Left renal pelvis (tissue), 4 donors: ENCODE measurements at places on chromosomes 5 and 9.

DNA sequence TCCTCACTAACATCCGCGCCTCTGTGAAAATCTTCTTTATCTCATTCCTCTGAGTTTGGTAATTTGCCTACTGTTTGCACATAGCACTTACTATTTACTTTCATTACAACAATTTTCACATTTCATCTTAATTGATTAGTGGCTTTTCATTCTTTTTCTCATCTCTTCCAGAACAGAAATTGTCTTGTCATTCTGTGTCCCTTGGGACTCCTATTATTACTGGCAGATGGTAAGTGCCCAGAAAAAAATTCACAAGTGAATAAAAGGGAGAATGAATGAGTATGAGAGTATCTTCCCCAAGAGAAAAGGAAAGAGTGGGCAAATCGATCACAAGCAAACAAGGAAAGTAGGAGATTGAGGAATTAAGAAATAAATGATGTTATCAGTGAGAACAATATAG is 876.1 kb downstream of the TLE4 start:
- no peak for DNase-seq

DNA sequence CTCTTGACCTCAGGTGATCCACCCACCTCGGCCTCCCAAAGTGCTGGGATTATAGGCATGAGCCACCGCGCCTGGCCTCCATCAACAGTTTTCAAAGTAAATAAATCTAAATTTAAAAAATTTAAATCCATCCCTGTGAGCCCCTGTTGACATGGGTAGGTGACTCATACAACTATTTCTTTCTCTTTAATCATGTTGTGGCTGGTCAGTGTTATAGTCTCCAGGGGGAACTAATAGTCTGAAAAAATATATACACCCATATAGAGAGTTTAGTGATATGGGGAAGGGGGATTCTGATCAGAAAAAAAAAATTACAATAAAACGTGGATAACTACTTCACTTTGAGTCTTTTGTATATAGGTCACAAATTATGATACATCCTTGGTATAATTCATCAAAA is 159.2 kb downstream of the ZNF608 start:
- DNase-seq = no peak

DNA sequence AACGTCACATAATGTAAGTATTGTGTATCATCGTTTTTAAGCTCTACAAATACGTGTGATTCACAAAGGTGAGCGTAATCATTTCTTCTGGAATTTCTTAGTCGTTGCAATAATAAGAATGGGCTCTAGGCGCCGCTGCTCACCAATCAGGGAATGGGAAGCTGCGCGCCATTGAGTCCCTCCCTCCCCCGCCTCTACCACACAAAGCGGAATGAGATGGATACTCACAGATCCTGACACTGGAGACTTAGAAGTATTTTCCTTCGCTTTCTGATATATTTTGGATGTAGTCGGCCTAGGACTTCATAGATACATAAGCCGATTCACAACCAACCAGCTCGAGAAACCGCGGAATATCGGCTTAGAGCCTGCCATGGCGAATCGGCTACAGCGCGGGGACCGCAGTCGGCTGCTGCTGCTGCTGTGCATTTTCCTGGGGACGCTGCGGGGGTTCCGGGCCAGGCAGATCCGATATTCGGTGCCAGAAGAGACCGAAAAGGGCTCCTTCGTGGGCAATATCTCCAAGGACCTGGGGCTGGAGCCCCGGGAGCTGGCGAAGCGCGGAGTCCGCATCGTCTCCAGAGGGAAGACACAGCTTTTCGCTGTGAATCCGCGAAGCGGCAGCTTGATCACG is at the start of gene PCDHGA11:
Gene PCDHGA11 (plus strand): TSS at position 197 of the 634 bp plus-strand sequence. CDS start 177 bp downstream, at position 374.
- DNase-seq = no peak

GRCh38 chr5:126519637-126520592 is 75.1 kb downstream of the ALDH7A1 start:
- no peak for DNase-seq

DNA sequence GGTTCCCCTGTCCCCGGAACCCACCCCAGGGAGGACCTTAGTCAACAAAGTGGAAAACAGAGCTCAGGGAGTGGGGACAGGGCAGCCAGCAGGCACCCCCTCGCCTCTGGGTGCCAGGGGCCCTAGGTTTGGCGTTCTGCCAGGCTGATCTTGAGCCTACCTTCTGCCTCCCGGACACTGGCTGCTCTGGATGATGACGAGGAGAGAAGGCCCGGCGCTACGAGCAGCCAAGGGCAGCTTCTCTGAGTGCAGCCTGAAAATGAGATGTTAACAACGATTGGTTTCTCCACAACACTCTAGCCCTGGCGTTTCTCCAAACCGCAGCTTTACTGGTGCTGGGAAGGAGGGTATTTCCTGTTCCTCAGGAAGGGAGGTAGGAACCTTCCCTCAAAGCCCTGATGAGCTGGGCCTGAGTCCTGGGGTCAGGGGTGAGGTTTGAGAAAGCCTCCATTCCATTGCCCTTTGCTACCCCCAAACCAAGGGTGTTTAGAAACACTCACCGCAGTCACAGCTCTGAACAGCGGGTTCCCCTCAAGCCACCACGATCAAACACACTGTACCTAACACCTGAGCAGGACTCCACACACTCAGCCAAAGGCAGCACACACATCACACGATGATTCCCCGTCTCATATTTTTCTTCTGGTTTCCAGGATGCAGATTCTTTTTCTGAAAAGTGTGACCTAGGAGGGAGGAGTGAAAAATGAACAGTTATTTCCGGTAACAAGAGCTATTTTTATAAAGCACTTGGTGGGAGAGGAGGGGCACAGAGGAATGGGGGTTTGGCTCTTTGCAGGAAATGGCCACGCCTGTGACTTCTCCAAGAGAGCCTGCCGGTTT is at the start of gene STING1:
Gene STING1 (minus strand): TSS at position 709 of the 840 bp plus-strand sequence. CDS start 1,054 bp downstream, outside the sequence.
- peak; percentile 64 for DNase-seq

DNA sequence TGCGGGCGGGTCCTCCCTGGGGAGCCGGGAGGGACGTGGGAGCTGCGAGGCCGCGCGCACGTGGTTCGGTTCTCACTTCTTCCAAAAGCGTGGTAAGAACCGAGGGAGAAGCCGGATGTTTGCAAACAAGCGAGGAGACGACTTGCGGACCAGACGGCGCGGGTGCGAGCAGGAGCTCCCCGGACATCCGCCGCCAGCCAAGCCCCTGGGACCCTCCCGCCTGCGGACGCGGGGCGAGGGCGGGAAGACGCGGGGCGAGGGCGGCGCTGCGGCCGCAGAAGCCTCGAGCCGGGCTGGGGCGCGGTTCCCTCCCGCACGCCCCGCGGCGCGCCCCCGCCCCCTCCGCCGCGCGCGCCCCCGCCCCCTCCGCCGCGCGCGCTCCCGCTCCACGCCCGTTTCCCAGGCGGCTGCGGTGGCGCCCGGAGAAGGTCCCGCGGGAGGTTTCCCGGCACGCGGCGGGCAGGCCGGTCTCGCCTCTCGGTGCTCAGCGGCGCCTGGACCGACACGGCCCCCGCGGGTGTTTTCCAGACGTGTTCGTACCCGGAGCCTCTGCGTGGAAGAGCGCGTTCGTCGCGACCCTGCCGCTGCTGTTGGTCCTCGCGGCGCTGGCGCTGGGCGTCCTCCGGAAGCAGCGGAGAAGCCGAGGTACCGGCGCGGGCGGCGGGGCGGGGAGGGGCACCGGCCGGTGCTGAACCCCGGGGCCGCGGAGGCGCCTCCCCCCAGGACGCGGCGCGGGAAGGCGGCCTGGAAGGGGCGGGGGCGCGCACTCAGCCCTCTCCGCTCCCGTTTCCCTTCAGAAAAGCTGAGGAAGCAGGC is 12.8 kb downstream of the BTNL9 start:
- DNase-seq = no peak

DNA sequence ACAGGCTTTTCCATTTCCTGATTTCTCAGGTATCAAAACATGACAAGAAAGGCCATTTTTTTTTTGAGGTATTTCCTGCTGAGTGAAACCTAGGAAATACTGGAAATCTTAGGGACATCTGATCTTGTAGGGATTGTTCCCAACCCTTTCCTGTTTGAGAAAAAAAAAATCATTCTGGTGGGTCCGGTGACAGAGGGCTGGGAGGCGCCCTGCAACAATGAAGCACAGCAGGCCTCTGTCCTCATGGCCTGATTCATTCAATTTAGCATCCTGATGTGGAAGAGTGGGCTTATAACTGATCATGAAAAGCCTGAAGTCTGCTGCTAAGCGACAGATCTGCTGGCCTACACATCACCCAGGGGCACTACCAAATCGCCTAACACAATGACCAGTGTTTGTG is 3.0 kb upstream of the C9orf153 start:
- no peak for DNase-seq

GRCh38 chr5:177392765-177393164 is 7.7 kb downstream of the PFN3 start:
- no peak for DNase-seq

DNA sequence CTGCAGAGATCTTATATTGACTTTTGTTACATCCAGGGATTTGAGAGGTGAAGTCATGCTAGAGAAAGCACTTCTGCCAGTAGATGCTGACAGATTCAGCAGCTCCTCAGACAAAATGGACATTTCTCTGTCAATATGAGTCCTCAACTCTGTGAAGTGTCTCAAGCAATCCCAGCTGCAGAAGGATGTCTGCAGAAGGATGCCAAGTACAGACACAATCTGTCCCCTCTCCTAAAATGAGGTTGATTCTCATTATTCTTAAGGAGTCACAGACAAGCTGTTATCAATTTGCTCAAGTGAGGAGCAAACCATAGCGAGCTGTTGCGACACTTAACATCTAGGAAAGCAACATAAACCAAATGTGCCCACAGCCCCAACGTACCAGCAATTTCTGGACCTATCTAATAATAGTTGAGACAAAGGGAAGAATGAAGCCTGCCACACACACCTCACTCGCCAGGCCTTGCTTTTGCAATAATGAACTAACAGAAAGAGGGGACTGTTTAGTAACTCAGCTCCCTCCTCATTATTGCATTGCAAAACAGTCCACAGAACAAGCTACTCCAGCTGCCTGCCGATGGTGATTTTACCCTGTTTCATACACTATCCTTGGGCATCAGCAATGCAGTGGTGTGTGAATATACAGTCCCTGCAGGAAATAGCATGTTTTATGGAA is 364.2 kb upstream of the PDE4D start:
- no peak for DNase-seq

GRCh38 chr9:82563094-82563493 is 499.8 kb downstream of the RASEF start:
- no peak for DNase-seq

GRCh38 chr9:87836951-87837705 is 45.5 kb upstream of the SPATA31E1 start:
- DNase-seq = no peak

- no peak for DNase-seq
Observed at GRCh38 chr9:133051281-133051900, 10.4 kb upstream of the CEL start.

DNA sequence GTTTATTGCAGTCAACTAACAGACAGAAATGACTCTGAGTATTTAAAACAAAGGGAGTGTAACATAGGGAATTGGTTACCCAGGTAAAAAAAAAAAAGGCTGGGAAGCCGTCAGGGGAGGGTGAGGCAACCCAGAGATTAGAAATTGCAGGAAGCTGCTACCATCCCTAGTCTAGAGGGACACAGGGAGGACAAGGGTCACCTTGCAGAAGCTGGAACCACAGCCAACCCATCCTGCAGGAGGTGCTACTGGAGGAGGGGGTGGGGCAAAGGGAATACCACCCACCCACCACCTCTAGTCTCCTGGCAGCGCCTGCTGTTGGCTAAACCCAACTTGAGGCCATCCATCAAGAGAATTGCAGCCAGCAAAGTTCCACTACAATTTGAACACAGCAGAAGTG is 6.5 kb downstream of the CAST start:
- no peak for DNase-seq

DNA sequence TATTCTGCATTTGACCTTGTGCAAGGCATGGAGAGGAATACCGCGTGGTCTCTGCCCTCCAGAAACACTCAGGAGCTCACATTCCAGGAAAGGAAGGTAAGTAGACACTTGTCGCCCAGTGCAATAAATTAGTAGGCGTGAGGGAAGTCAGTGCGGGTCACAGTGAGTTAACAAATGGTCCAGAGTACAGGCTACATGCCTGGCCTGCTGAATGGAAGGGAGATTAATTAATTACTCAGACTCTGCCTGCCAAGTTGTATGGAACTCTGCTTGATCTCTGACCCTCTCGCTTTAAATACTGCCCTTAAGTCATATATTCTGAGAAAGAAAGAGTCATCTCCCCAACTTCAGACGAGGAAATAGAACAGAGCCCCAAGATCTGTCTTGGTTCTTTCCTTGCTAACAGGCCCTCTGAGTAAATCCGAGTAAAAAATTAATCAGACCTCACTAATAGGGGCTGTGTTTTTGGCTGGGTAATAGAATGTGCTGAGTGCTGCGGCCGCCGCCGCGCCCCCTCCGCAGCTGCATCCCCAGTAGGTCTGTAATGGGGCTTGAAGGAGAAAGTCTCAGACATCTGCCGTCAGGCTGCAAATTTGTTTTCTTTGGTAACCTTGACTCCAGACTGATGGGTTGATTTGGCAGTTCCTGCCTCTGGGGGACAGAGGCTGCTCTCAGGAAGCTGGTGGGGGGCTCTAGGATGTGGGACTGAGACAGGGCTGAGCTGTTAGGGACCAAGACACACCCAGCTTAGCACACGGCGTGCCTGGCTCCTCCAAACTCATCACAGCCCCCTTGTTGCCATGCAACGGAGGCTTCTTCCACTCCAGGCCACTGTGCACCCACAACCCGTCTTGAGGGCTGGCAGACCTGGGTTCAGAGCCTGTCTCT is 144.4 kb downstream of the NSG2 start:
- DNase-seq = peak; percentile 39

DNA sequence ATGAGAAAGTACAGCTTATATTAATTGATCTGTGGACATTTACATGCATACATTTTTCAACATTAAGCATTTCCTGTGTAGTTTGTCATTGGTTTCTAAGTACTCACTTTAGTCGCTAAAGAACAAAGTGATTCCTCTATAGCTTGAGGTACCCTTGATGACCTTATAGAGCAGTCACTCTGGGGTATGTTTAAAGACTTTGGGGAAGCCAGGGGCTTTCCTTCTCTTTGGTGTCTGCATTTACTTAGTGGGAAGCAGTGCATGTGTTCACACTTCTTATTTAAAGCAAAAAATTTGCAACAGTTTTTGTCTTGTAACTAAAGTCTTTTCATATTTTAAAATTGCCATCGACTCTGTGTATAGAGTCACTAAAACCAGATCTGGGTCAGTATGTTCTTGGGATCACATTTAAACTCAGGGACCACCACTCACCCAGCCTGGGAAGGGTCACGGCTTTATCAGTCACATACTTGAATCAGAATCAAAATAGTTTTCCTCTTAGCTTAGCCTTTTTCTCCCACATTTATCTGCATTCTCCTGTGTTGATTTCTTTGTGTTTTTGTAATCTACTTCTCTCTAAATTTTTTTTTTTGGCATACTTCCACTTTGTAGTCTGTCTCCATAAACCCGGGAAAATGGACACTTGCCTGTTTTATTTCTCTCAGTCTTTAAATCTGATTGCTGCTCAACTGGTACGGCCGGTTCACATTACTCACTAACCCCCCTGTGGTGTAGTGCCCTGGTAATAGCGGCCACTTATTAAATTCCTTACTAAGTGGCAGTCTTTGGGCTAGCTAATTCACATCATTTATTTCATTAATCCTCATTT is 143.9 kb upstream of the FBN2 start:
- no peak for DNase-seq

- no peak for DNase-seq
Observed at GRCh38 chr5:1894243-1894642, 11.5 kb upstream of the IRX4 start.

GRCh38 chr5:86861512-86861911 is 243.8 kb downstream of the COX7C start:
- DNase-seq = peak; percentile 27
